HAP-1 (cell line): ENCODE measurements at places on chromosomes 2 and 18.

DNA sequence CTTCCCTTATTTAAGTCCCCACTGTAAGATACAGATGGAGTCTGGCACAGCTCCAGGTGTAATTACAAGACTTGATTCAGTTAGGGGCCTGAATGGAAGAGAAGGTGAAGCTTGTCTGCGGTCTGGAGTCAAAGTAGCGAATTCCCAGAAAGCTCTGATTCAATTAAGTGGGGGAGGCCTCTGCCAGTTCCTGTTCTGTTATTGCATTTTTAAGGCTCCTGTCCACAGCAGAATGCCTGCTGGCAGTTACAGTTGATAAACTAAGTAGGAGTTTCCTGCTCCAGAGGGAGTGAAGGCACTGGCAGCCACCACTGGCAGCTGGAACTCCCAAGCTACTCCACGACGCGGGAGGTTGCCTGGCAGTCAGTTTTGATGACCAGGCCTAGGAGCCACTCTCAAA is 181.1 kb downstream of the SOCS6 start:
- DNase-seq = no peak

DNA sequence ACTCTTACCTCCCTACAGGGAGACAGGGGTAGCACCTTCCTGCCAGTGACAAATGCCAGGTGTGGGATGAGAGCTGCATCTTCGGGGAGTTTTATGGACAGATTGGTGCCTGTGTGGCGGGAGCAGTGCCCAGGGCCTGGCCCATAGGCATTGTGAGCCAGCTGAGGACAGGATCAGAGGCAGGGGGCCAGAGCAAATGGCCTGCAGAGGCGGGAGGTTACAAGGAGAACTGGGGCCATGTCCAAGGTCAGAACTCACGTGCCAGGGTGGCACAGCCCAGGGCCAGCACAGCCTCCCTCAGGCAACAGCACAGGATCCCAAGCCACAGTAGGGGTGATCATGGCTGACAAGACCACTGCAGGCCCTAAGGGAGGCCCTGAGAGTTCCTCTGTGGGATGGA is 40.2 kb upstream of the MCFD2 start:
- DNase-seq = no peak

DNA sequence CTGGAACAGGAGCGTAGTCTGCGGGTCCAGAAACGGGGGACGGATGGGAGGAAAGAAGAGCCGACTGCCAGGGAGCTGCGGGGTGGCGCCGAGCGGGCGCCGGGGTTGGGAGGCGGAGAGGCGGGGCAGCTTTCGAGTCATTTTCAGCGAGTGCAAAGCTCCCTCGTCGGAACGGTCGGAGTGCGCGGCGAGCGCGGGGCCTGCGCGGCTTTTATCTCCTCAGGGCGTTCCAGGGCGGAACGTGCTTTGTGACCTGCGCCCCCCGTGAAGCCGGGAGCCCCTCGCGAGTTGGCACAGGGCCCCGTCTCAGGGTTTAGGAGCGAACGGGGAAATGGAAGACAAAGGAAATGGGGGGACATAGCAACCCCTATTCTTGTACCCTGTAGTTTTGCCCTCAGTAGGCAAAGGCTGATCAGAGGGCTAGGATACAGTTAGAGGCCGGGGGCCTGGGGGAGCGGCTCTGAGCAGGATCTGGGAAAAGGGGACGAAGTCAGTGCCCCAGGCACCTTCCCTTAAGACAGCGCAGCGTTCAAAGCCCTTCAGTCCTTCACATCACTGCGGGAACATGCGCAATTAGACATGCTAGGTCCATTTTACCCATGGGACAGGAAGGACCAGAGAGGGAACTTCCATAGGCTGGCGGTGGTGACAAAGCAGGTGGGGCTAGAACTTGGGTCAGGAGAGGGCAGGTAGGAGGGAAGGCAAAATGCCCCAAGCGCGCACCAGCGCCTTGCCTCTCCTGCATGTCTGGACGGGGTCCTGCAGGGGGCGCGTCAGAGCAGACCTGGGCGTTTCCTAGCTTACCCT is 60.1 kb upstream of the IL1RL1 start:
- DNase-seq = no peak

GRCh38 chr2:5867056-5867455 is 174.9 kb downstream of the SOX11 start:
- no peak for DNase-seq

GRCh38 chr2:203586696-203587095 is 51.6 kb upstream of the RAPH1 start:
- DNase-seq = no peak

DNA sequence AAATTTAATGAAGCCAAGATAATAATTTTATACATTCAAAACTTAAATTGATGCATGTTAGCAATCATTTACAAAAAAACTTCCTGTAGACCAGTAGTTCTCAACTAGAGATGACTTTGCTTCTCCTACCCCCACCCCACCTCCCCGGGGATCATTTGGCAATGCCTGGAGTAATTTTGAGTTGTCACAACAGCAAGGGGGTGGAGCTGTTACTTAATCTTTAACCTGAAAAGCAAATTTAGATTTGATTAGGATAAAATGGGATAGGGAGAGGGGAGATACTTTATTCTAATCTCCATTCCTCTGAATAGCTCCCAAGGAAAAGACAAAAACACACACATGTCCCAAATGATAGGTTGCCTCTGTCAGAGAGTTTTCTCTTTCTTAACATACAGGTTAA is 4.2 kb downstream of the SLC40A1 start:
- no peak for DNase-seq
